Kasumi-1 (cell line): ENCODE measurements at places on chromosomes 13 and 19.
A peak's percentile ranks its signal among the peaks of the same experiment; 100 is the strongest.

DNA sequence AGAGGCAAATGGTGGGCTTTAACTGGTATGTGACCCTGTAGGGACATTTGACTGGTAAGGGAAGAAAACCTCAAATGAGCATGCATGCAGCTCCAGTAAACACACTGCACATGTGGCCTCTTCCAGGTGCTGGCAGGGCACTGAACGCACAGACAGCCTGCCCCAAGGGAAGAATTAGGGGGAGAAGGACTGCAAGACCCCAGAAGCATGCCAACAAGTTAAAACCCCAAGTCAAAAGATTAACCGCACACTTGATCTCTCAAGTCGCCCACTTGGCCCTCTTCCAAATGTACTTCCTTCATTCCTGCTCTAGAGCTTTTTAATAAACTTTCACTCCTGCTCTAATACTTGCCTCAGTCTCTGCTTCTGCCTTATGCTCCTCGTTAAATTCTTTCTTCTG, 46.9 kb upstream of the SLITRK1 start:
- DNase-seq, result no peak

DNA sequence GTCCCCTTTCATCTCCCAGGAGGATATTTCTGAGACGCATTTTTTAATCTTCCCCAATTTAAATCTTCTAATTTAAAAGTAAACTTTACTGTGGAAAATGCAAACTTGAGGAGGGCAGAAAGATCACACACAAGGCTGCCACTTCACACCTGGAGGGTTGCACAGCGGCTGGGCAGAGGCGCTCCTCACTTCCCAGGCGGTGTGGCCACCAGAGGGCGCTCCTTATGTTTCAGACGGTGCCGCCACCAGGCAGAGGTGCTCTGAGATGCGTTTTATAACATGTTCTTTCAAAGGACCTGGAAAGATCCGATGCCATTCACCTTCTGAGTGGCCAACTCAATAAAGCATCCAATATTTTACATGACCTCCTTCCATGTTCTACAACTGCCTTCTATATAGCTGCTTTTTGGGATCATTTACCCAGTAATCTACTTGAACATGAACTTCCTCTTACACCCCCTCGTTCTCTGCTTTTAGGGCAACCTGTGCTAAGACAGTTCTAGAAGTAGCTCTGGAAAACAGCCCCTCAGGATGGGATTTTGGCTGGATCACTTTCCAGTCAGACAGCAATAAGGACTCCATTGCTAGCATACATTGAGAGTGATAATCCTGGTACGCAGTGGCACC, 14.8 kb upstream of the MTUS2 start:
- DNase-seq, result no peak

DNA sequence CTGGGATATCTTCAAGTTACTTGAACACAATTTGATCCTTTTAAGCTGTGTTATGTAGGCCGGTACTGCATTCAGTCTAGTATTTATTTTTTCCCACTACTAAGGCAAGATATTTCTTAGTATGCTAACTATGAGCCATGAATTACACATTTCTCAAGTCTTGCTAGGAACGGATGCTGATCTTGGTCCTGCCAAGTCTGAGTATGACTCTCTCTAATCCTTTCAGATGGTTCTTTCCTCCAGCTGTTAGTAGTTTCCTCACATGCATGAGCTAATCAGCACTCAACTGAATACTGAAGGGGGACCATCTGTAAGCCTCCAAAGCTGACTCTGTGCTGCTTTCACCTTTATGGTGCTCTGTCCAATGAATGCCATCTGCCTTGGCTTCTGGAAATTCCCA, 460.3 kb downstream of the KCTD12 start:
- no peak for DNase-seq

DNA sequence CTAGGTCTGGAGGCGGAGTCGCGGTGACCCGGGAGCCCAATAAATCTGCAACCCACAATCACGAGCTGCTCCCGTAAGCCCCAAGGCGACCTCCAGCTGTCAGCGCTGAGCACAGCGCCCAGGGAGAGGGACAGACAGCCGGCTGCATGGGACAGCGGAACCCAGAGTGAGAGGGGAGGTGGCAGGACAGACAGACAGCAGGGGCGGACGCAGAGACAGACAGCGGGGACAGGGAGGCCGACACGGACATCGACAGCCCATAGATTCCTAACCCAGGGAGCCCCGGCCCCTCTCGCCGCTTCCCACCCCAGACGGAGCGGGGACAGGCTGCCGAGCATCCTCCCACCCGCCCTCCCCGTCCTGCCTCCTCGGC, at the start of gene SLC5A5:
TSS of gene SLC5A5 (plus strand) at position 68 of the 373 bp plus-strand sequence. CDS start 375 bp downstream, outside the sequence.
- peak; percentile 56 for DNase-seq

- no peak for DNase-seq
Observed at GRCh38 chr13:42064259-42064658, 15.8 kb downstream of the DGKH start.

DNA sequence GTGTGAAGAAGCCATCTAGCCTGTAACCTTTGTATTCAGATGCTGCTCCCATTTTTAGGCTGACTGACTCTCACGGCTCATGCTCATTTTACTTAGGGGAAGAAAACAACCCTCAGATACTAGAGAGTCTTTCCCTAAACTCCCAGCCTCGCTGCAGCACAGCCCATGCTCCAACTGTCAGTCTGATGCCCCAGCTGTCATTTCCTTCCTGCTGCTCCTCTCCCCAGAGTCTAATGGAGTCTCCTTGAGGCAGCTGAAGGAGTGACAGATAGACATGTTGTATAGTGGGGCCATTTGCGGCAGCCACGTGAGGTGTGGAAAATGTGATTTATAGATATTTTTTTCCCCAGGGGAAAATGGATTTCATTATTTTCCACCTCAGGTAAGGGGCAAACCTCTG, 59.2 kb upstream of the OLFM4 start:
- peak; percentile 91 for DNase-seq

- peak; percentile 39 for DNase-seq
Observed at GRCh38 chr19:4081441-4082129, 14.9 kb upstream of the ZBTB7A start.

- peak; percentile 4 for DNase-seq
Observed at GRCh38 chr13:50587115-50587514, 256.4 kb downstream of the DLEU7 start.

DNA sequence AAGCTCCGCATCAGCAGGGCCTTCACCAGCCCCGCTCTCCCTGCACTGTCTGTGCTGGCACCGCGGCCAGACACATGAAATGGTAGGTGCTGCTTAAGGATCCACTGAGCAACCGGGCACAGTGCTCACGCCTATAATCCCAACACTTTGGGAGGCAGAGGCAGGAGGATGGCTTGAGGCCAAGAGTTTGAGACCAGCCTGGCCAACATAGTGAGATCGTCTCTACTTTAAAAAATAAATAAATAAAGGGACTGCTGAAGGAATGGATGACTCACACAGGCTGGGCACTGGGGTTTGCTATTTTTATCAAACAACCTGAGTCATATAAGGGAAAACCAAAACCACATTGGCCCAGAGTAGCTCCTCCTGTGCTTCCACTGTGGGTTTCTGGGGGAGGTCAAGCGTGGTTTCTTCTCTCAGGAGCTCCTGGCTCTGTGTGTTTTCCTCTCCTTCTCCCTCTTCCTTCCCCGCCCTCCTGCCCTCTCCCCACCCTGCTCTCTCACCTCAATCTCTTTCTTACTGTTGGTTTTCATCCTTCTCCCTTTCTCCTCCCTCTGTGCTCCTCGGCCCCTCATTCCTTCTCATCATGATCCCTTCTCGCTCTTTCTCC, 21.3 kb downstream of the VRK3 start:
- DNase-seq, result peak; percentile 75

DNA sequence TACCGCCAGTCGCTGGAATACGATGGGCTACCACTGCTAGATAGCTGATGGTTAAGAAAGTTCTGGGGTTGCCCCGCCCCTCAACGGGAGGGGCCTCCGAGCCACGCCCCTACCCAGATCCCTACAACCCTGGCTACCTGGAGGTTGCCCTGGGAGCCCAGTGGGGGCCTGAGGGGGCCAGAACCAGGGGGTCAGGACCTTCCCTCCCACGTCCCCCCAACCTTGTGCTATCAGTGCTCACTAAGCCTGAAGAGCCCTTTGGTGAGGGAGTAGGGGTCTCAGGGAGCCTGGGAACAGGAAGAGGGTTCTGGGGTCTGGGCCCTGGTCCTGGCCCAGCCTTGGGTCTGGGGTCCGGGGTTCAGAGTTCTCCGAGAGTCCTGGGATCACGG, 8.9 kb downstream of the OCEL1 start:
- DNase-seq, result peak; percentile 48

DNA sequence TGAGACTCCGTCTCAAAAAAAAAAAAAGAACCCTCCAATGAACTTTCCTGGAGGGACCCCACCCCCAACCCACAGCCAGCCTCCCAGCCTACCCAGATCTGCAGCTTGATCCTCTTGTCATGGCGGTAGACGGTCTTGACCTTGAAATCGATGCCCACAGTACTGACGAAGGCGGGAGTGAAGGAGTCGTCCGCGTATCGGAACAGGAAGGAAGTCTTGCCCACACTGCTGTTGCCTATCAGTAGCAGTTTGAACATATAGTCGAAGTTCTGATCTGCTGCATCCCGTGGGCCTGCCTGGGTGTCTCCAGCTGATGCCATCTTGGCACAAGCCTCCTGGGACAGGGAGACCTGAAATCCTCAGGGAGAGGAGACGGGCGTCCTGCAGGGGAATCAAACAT, 2.4 kb downstream of the RAB3D start:
- peak; percentile 24 for DNase-seq

GRCh38 chr19:40279120-40279551, 6.0 kb downstream of the AKT2 start:
- DNase-seq, result no peak

- DNase-seq, result no peak
Observed at GRCh38 chr13:41199526-41199925, 5.2 kb upstream of the KBTBD7 start.

DNA sequence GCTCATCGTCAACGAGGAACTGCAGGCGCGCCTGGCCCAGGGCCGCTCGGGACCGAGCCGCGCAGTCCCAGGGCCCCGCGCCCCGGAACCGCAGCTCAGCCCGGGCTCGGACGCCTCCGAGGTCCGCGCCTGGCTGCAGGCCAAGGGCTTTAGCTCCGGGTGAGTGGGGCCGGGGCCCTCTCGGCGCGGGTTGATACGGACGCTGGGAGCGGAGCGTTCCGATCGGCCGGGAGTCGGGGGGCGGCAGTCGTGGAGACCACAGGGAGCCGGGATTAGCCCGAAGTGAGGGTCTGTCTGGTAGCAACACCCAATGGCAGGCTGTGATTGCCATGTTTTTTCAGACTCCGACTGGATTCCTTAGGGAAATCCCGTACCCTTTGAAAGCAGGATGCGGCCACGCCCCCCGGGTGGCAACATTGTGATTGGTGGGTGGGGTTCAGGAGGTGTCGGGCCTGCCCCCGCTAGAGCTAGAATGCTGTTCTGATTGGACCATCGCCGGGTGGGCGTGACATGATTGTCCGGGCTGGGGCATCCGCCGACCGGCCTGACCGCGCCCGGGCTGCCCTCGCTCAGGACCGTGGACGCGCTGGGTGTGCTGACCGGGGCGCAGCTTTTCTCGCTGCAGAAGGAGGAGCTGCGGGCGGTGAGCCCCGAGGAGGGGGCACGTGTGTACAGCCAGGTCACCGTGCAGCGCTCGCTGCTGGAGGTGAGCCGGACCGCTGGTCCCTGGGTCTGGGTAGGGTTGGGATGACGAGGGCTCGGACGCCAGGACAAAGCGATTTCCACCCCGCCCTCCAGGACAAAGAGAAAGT, 11.3 kb downstream of the EPS8L1 start:
- DNase-seq, result no peak

DNA sequence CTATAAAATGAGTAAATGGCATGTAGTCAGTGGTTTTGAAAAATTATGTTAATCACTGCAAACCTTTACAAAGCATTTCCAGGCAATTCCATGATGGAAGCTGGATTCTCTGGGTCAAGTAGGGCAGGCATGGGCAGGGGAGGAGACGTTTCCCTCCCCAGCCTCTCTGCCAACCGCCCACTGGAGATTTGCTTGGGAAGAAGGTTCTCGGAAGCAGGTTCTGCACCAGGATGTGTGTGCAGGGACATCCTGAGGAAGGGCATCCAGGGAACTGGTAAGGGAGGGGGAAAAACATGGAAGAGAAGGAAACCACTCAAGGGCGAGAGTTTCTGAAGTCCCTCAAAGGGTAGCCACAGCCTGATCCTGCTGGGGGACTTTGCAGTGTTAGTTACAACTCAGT, 469.1 kb downstream of the TSHZ3 start:
- DNase-seq, result no peak

- DNase-seq, result no peak
Observed at GRCh38 chr19:41159881-41160280, 33.1 kb upstream of the CYP2S1 start.

- no peak for DNase-seq
Observed at GRCh38 chr19:42872608-42873007, 6.9 kb downstream of the PSG1 start.

DNA sequence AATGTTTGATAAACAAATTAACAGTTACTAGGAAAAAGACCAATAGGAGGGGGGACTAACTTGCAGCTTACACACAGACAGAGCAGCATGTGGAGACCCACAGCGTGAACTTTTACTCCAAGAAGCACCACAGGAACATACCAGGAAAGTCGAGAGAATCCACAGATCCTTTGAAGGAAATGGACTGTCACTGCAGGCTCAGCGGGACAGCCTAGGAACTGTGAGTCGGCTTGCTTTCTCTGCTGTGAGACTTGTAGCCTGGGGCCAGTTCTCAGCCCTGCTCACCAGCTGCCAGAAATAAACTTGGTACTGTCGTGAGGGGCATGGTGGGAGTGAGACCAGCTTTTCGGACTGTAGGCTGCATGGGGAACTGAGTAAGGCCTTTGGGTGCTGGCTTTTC, 1211.5 kb downstream of the PCDH17 start:
- no peak for DNase-seq

DNA sequence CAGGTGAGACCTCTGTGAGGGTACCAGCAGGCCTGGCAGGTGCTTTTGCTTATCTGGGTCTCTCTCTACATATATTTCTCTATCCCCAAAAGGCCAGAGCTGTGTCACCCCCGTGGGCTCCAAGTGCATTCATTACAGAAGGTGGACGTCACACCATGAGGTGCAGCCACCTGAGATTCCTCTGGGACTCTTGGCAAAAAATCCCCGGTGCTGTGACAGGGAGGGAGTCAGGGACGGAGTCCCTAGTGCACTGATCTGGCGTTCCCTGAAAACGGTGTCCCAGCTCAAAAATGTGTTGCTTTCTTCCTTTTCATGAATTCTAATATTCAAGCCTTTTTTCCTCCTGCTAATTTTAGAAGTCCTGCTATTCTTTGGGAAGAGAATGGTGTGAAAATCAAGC, 13.5 kb downstream of the TSHZ3 start:
- no peak for DNase-seq

GRCh38 chr13:25800523-25800922, 251.3 kb downstream of the SHISA2 start:
- DNase-seq, result no peak

GRCh38 chr13:100124265-100124664, 35.4 kb downstream of the PCCA start:
- peak; percentile 67 for DNase-seq

DNA sequence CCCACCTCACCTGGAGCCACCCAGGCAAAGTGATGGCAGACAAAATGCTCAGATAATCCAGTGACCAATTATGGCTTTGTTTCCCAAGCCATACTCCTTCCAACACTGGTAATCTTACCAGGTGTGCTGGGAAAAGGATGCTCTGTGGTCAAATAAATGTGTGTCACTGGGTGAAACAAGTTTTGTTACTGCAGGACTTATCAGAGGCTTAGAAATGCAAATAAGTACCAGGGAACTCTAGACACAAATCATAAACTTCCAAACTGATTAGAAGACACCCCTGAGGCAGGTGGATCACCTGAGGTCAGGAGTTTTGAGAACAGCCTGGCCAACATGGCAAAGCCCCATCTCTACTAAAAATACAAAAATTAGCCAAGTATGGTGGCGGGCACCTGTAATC, 26.4 kb downstream of the PIN1 start:
- no peak for DNase-seq
